Activated naive CD4-positive, alpha-beta T cell treated with anti-CD3 and anti-CD28 coated beads, Interleukin-2, amount 50 U/mL, for 72 hours (primary cell): ENCODE measurements at places on chromosomes 16 and 17. TPM values are rescaled to one million over a fixed set of nuclear protein-coding genes. Genes with fewer than 3 reads are reported as not detected.

DNA sequence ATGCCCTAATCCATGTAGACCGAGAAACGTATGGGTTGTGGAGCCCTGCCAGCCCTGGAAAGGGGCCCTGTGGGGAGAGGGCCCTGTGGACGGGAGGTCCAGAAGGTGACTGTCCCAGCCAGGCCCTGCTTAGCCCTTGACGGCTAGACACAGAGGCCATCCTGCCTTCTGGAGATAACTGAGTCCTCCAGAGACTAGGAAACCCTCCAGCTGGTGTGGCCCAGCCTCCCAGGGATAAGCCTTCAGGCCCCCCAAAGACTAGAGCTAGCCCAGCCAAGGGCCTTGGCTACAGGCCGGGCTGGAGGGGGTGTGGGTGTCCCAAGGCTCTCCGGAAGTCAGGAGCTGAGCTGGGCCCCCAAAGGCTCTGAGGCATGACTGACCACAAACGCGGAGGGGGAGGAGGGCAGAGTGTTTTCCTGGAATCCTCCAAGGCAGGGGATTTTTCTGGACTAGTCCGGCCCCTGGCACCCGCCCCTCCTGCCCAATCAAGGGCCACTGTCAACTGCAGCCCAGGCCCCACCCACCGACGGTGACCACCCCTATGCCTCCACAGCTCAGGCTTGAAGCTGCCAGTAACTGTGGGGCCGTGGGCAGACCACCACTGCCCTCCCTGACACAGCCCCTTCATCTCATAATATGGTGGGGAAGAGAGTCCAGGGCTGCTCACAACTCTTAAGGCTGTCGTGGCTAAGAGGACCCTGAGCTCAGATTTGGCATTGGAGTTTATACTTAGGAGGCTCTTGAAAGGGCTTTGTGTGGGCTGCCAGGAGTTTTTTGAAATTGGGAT lies 885 bp upstream of the VASN start:
- no peak for DNase-seq

- no peak for DNase-seq
These were observed 146.3 kb downstream of the CMIP start for GRCh38 chr16:81590714-81591544.

DNA sequence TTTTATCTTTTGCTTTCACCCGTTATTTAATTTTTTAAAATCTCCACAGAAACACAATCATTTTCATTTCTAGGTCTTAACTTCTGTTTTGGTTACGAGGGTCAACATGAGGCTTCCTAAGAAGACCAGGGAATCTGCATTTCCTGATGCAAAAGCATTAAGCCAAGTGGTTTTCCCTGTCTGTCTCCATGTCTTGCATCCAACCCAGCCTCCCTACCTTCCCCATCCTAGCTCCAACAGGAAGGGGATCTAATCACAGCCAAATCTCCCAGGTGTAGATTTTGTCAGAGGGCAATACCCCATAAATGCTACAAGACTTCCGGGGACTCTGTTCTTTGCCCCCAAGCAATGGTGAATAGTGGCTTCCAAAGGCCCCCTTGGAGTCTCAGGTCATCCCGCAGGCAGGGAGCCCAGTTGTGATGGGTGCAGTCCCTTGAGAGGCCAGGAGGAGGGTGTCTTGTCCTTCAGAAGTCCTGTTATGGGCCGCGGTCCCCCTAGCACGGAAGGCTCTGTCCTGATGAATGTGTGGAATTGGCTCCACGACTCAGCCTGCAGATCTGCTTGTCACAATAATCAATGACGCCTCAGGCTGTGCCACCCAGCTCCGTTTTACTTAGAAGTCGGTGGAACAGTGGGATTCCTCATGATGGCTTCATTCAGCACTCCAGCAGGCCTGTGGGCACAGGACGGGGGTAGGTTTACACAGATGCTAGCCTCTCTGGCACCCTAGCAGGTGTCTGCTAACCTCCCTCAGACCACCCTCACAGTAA lies 141.1 kb downstream of the RGS9 start:
- no peak for DNase-seq

- no peak for DNase-seq
These were observed 26.9 kb upstream of the RPL38 start for GRCh38 chr17:74176546-74177001.

DNA sequence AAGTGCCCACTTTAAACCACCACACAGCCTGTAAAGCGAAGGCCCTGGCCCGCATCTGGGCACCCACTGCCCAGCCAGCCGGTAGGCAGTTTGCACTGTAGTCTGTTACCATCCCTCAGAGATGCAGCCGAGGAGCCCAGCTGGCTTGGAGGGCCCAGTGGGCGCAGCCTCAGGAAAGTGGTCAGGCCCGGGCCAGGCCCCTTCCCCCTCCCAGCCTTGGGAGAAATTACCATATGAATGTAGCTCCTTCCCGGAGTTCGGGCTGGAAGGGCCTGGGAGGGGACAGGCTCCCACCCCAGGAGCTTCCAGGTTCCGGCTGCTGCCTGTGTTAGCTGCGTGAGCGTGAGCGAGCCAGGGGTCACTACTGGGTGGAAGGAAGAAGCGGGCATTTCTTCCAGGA lies 325.4 kb downstream of the SEC14L1 start:
- DNase-seq: no peak

DNA sequence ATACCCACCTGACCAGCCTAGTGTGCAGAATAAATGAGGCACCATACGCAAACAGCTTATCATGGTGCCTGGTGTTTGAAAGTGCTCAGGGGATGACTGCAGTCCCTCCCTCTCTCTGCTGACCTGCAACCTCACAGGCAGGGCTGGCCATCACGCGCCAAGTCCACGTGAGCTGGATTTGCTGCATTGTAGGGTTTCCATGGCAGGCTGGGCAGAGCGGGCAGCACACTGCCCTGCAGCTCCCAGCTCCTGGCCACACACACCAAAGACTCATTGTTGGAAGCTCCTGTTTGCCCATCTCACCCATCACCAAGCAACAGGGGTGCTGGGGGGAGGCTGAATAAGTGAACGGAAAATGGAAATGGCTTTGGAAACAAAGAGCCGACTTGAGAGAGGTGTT lies 81.8 kb downstream of the IRX3 start:
- no peak for DNase-seq

The ZDHHC7 gene
- 24.2 TPM for total RNA-seq

- DNase-seq: peak; percentile 80
These were observed 3.8 kb upstream of the TAC4 start for GRCh38 chr17:49851387-49852291.

The TK1 gene
- total RNA-seq: 234 TPM

GRCh38 chr16:81080233-81080632 lies 3.2 kb upstream of the C16orf46 start:
- no peak for DNase-seq

GRCh38 chr17:34378664-34379101 lies 15.7 kb upstream of the CCL1 start:
- no peak for DNase-seq

DNA sequence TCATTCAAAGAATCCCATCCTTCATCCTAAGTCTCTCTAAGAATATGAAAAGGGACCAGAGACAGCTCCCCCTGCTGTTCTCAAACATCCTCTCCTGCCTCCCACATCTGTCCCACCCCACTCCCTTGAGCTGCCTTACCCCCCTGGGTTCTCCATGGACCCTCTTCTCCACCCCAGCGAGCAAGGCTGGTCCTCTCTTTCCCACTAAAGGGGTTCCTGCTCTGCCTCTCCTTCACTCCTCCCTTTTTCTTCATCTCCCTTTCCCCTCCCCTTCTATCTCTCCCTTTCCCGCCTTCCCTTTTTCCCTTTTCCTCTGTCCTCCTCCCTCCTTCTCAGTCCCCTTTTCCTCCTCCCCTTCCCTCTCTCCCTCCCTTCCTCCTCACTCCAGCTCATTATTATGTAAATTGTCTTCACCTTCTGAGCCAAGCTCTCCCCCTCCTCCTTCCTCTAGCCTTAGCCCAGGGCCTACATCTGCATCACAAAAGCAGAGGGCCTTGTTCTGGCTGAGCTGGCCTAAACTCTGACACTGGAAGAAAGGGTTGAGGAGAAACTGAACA lies 90.0 kb downstream of the GNAO1 start:
- DNase-seq: no peak

- DNase-seq: no peak
These were observed 237.0 kb downstream of the SOX9 start for GRCh38 chr17:72357764-72358365.

- DNase-seq: no peak
These were observed 680 bp upstream of the CCL15 start for GRCh38 chr17:36001862-36002603.

The KRT31 gene
- total RNA-seq: not detected

DNA sequence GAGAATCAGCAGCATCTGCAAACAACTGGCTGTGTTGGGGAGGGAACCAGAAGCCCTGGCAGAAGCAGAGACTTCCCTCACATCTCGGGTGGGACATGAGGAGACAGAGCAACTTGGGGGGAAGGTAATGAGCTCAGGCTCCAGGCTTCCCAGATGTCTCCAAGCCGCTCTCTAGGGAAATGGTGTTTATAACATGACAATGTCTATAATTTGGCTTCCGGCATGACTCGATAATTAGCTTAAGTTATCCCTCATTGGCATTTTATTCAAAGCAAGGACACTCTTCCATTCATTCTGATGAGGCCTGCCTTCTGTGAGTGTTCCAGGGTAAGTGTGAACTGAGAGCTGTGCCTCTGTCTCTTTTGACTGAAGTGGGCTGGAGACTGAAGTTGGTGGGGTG lies 14.7 kb upstream of the MLLT6 start:
- DNase-seq: no peak

The TMEM88 gene
- 1.3 TPM for total RNA-seq

GRCh38 chr16:59878479-59878878 lies 1144.4 kb upstream of the GOT2 start:
- DNase-seq: no peak

- DNase-seq: no peak
These were observed 33.0 kb upstream of the PMP22 start for GRCh38 chr17:15298176-15298575.

The TPSG1 gene
- total RNA-seq: not detected

GRCh38 chr16:30054959-30055553 lies 10.5 kb upstream of the ALDOA start:
- peak; percentile 63 for DNase-seq

DNA sequence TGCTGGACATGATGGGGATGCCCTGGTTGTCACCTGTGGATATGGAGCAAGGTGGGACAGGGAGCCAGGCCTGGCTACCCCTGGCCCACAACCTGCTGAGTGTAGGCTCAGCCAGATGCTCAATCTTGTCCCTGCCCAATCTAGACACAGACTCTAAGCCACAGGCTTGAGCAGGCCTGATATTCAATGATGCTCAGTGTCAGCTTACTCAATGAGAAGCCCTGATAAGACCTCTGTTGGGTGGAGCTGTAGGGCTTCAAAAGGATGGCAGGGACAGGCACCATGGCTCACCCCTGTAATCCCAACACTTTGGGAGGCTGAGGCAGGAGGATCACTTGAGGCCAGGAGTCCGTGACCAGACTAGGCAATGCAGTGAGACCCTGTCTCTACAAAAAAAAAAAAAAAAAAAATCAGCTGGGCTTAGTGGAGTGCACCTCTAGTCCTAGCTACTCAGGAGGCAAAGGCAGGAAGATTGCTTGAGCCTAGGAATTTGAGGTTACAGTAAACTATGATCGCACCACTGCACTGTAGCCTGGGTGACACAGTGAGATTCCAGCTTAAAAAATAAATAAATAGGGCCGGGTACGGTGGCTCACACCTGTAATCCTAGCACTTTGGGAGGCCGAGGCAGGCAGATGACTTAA lies 3.4 kb downstream of the LCAT start:
- no peak for DNase-seq

DNA sequence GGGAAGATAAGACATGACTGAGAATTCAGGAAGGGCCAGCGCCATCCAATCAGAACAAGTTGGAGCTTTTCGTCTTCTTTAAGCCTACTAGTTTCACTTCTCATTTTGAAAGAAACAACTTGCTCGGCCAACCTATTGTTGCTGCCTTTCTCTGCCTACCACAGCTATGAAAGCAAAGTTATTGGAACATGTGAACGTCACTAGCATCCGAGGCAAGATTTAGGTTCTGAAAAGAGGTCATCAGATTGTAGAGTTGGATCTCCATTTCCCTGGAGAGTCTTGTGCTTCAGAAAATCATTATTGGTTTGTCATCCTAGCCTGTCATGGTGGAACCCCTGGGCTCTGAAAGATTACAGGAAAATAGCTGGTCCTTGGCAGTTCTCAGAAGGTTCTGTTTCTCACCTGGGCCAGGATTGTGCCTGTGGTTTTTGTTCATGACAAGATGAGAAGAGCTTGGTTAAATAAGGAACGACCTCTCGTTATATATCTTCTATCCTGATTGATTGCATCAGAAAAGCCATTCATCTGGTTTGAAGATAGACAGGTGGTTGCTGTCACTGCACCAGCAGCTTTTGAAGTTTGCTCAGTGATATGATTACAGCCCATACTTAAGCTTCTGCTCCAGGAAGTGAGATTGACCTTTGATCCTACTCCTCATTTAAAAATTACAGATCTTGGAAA lies 25.3 kb downstream of the CDH13 start:
- peak; percentile 23 for DNase-seq

DNA sequence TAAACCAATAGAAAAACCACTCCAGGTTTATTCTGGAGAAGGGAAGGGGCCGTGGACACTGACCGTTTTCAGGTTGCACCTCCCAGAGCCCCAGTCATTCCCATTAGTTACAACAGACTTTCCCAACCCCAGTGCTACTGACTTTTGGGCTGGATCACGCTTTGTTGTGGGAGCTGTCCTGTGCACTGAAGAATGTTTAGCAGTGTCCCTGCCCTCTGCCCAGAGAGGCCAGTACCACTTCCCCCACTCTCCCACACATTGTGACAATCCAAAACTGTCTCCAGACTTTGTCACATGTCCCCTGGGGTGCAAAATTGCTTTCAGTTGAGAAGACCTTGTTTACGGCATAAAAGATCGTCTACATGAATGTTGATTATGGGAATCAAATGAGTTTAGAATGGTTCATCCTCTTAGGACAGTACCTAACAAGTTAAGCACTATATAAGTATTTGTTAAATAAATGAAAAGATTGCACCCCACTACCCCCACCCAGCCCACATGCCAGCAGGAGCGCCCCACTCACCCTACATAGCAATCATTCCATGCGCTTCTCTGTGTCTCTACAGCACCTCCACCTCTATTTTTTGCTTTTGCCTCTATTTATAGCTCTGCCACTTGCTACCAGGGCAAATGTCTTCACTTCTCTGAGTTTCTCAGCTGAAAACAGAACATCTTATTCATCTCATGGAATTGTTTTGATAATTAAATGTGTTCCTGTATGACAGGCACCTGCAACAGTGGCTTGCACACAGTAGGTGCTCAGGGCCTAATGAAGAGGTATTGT lies 104.9 kb downstream of the AXIN2 start:
- no peak for DNase-seq

- no peak for DNase-seq
These were observed 32.3 kb downstream of the FBXO31 start for GRCh38 chr16:87351320-87351698.

- peak; percentile 62 for DNase-seq
These were observed 630 bp downstream of the GRB2 start for GRCh38 chr17:75404731-75405364.

The KRT33A gene
- not detected for total RNA-seq
